ENCODE measurements at places on chromosomes 4 and X.

DNA sequence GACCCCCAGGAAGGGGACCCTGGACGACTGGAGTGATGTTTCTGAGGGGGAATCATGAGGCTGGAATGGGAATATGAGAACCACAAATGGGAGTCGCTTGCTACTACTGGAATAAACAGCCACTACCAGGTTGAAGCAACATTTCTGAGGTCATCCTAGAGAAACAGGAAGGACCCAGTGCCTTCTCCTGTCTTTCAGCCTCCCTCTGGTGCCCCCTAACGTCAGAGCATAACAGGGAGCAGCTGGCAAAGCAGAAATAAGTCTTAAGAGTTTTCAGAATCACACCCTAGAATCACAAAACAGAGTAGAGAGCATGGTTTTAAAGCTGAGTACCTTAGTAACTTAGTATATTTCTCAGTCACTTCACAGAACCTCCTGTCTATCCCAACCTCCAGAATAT lies 347.8 kb upstream of the PITX2 start:
- DNase-seq: no peak

DNA sequence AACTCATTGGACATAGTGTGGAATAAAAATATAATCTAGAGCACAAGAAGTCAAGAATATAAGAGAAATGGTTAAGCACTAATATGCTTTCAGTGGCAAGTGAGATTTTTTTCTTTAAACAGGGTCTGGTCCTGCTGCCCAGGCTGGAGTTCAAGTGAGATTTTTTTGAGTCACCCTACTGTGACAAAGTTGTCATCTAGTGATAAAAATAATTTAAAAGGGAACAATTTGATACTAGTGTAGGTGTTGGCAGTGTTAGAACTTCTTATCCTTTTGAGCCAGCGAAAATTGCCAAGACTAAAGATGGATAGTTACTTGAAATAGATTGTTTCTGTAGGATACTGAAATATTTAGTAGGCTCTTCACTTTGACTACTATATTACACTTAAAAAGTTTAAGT lies 67.9 kb upstream of the TECRL start:
- no peak for DNase-seq

GRCh38 chr4:108465886-108466500 lies 154.4 kb upstream of the RPL34 start:
- DNase-seq: no peak

DNA sequence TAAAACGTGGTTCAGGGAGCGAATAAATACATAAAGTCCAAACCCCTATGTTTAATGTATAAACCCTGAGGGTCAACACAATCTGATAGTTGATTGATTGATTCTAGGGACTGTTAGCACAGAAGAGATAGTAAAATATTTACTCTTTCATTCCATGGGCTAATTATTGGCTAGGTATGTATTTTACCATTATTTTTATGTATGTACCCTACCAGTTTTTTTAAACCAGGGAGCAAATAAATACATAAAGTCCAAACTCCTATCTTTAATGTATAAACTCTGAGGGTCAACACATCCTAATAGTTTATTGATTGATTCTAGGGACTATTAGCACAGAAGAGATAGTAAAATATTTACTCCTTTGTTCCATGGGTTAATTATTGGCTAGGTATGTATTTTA lies 40.0 kb downstream of the ZFX start:
- no peak for DNase-seq

DNA sequence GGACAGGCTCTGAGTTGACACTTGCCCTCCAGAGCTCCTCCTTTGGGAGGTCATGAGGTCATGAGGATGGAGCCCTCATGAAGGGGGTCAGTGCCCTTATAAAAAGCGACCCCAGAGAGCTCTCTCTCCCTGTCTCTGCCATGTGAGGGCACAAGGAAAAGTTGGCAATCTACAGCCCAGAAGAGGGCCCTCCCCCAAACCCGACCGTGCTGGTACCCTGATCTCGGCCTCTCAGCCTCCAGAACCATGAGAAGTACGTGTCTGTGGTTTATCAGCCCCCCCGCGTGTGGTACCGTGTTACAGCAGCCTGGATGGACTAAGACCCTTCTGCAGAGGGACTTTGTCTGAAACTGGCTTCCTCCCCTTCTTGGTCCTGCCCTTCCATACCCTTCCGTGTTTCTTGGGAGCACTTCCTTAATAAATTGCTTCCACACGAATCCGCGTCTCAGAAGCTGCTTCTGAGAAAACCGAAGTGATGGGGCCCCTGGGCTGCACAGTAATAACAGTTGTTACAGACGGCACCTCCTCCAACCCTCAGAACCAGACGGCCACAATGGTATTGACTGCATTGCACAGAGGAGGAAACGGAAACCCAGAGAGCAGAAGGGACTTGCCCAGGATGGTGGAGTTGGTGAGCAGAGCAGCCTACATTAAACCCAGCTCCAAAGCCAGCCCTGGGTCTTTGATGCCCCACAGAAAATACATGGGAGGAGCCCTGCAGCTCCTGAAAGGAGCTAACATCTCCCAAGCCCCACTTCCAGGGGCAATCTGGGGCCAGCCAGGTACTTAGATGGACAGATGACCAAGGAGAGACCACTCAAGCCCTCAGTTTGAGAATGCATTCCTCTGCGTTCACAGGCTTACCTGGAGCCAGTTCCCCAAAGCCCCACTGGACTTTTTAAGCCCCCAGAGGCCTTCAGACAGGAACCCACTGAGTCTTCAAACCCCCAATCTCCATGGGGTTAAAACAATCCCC lies 242.7 kb downstream of the BCOR start:
- no peak for DNase-seq

DNA sequence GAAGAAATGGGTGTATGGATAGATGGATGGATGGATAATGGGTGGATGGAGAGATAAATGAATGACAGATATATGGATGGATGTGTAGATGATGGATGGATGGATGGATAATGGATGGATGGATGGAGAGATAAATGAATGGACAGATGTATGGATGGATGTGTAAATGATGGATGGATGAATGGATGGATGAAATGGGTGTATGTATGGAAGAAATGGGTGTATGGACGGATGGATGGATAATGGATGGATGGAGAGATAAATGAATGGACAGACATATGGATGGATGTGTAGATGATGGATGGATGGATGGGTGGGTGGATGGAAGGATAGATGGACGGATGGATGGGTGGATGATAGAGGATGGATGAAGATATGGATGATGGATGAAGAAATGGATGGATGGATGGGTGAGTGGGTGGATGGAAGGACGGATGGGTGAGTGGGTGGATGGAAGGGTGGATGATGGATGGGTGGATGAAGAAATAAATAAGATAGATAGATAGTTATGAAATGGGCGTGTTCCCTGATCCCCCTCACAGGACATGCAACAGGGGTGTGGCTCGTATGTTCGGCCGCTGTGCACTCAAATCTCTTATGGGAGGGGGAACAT lies 91.1 kb upstream of the NKX1-1 start:
- no peak for DNase-seq

DNA sequence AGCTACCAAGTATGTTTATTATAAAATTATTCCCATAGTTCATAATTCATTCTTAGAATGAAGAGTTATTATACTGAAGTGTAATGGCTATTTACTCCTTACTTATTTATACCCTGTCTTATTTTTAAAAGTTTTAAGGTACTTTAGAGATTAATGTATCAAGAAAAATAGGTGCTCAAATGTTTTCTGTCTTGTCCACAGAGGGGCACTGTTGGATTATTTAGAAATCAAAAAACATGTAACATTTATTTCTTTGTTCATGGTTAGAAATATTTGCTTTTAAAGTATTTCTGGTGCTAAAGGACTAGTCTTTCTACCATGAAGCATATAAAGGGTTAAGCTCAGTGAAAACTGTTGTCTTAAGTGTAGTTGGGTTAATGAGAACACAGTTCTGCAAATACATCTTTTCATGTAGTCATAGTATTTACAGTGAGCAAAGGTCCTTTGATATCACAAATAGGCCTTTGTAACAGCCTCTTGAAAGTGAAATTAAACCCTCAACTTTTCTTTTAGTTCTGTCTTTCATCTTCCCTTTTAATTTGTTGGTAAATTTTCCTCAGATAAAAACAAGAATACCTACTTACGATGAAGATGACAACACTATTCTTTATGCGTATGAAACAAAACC lies 7.7 kb downstream of the SCML1 start:
- no peak for DNase-seq

GRCh38 chr4:7546152-7546808 lies 111.5 kb upstream of the PSAPL1 start:
- DNase-seq: no peak

- DNase-seq: no peak
Observed at GRCh38 chrX:15749642-15750610, 11.9 kb downstream of the CA5B start.

GRCh38 chr4:76605099-76605563 lies 170.1 kb downstream of the SHROOM3 start:
- DNase-seq: no peak

- DNase-seq: no peak
Observed at GRCh38 chrX:110421500-110422455, 63.1 kb downstream of the RTL9 start.

DNA sequence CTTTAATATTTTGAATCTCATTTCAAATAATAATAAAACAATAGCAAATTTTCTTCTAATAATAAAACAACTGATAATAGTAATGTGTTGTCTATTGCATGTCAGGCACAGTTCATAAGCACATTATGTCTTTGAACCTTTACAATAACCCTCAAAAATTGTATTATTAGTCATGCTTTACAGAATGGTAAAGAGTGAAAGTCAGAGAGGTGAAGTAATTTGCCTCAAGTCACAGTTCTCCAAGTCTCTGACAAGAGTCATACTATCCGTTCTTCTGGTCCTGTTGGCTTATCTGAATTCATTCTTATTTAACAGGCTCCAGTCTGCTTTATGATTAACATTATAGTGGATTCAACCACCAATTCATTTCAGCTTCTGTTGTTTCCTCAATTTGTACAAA lies 313.0 kb downstream of the AFF2 start:
- DNase-seq: no peak

GRCh38 chr4:87567191-87567590 lies 38.0 kb upstream of the SPARCL1 start:
- no peak for DNase-seq

GRCh38 chrX:120120223-120120622 lies 4.5 kb upstream of the RHOXF1 start:
- no peak for DNase-seq

- DNase-seq: no peak
Observed at GRCh38 chr4:99435154-99435553, at the start of gene ADH7. TSS of gene ADH7 (minus strand) at chr4:99435342. CDS start at chr4:99435233, 109 bp downstream.

DNA sequence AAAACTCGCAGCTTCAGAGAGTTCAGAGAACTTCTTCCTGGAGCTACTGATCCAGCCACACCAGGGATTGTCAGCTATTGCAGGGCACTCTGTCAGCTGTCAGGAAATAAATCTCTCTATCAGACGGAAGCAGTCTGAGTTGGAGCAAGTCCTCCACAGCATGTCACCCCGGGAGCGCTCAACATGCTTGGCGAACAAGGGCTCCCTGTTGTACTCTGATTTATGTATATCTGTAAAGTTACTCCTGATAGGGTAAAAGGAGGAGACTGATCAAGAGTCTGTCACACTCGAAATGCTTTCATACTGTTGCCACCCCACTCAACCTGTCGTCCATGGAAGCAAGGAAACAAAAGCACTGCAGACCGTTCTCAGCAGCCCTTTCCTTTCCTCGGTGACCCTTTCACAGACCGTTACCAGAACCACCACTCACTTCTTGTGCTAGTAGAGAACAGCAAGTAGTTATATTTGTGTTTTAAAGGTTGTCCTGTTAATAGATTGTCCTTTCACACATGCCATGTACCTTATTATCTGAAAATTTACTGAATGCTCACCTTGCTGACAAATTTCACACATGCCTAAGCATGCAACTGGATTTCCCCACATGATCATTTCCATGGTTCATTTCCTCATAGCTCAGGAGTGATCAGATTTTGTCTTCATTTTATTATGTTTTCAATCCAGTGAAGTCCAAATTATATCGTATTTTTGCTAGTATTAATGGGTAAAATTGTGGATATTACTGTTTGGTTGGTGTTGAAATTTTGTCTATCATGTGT lies 2108.9 kb upstream of the TENM3 start:
- peak; percentile 41 for DNase-seq

DNA sequence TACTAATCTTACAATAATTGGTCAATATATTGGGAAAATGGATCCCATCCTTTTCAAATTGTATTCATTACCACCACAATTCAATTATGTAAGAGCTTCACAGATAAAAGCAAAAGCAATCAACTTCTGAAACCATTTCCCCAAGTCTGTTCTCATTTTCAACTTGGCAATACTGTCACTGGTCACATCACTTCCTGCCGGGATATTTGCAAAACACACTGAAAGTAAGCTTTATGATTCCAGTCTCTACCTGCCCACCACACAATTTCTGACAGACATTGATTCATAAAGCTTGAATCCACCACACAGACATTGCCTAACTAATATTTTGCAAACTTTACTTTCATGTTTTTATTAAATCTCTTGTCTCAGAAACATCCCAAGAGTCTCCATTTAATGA lies 53.6 kb downstream of the LIN54 start:
- DNase-seq: no peak

DNA sequence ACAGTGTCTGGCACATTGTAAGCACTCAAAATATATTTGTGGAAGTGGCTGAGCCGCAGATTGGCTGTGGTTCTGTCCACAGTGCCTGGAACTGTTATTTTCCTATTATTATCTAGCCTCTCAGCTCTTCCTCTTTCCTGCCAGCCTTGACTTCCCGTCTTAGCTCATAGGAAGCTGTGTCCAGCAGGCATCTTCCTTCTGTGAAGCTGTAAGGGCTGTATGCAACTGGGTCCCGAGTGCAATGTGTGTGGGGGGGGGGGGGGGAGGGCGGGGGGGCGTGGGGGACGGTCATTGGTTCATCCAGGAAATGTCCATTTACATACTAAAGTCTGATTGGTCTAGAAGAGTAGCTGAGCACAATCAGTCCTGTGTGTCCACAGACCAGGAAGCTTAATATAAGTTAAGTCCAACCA lies 210.7 kb downstream of the PDGFRA start:
- peak; percentile 55 for DNase-seq

GRCh38 chr4:119498527-119498926 lies 130.1 kb downstream of the PDE5A start:
- no peak for DNase-seq

- DNase-seq: no peak
Observed at GRCh38 chr4:107058828-107059227, 22.7 kb upstream of the DKK2 start.

DNA sequence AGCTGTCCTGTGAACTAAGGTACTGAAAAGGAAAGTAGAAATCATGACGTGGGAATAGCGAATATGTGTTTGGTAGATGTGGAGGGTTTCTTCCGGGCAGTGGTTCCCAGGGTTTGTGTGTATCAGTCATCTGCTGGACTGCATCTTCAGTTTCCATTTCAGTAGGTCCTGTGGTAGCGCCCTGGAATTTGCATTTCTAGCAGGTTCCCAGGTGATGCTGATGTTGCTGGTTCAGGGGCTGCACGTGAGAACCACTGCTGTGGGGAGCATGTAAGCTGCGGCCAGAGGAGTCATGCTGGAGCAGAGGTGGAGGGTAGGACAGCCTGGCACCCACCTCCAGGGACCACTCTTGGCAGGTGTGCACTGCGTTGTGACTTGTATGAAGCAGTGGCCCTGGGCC lies 47.1 kb downstream of the ARHGAP10 start:
- no peak for DNase-seq

Data from right forelimb (tissue), 1 donor.